ENCODE measurements at places on chromosomes 1 and 21.

DNA sequence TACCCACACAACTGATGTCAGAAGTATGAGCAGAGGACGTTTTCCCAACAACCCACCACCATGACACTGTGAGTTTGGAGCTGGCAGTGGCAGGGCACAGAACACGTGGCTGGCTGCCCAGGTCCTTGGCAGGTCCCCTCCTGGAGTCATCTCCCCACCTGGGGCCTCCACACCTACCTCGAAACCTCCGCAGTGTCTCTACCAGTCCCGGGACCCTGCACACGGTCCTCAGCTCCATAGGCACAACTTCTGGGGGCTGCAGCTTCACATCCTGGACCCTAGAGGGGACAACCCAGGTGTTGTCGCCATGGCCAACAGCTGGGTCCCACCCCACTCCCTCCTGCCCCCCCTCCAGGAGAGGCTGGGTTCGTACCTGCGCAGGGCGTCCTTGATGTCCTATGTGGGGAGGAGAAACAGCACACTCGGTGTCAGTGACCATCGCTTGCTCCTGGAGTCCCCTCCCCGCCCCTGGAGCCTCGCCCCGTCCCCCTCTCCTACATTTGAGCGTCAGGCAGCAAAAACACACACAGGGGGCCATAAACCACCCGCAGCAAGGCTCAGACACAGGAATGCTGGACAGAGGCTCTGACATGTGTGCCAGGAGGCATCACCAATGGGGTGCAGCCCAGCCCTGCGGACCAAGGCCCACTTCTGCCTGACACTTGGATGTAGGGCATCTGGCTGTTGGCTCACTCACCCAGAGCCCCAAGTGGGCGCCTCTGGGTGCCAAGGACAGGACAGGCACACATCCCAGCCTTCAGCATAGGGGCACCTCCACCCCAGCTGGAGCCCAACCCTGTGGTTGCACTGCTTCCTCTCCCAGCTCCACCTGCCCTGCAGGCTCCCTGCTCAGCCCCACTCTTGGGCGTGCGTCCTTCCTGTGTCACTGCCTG lies 9.6 kb downstream of the TRIM11 start:
- no peak for DNase-seq

- DNase-seq: no peak
These were observed 60.4 kb upstream of the BACH1 start for GRCh38 chr21:29238053-29238966.

DNA sequence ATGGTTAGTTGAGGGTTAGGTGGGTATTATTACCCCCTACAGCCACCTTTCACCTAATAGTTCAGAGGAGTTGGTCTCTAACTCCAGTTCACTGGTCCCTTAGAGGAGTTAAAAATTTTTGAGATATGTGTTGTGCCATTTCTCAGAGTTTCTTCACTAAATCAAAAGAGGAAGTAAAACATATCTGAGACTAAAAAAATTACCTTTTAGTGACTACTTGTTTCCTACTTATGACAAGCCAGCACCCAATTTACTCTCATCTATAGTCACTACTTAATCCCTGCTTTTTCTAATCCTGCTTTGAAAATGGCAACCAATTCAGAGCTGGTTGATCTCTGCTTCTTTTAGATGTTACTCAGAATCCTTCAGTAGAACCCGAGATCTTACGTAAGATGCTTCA lies 1316.8 kb upstream of the B3GALT2 start:
- no peak for DNase-seq

GRCh38 chr1:210598135-210598652 lies 269.5 kb downstream of the HHAT start:
- DNase-seq: no peak

- DNase-seq: no peak
These were observed 532.2 kb downstream of the MATN1 start for GRCh38 chr1:30191154-30191702.

DNA sequence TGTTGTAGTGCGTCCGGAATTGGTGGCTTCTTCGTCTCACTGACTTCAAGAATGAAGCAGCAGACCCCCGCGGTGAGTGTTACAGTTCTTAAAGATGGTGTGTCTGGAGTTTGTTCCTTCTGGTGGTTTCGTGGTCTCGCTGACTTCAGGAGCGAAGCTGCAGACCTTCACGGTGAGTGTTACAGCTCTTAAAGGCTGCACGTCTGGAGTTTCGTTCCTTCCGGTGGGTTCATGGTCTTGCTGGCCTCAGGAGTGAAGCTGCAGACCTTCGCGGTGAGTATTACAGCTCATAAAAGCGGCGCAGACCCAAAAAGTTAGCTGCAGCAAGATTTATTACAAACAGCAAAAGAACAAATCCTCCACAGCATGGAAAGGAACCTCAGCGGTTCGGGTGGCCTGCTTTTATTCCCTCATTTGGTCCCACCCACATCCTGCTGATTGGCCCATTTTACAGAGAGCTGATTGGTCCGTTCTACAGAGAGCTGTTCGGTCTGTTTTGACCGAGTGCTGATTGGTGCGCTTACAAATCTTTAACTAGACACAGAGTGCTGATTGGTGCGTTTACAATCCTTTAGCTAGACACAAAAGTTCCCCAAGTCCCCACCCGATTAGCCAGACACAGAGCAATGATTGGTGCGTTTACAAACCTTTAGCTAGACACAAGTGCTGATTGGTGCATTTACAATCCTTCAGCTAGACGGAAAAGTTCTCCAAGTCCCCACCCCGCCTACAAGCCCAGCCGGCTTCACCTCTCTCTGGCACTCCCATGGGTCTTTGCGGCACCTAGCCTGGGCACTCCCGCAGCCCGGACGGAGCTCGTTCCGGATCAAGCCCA lies 49.6 kb upstream of the KRTAP19-8 start:
- no peak for DNase-seq

- DNase-seq: no peak
These were observed 56.2 kb downstream of the TAS1R2 start for GRCh38 chr1:18803151-18803791.

DNA sequence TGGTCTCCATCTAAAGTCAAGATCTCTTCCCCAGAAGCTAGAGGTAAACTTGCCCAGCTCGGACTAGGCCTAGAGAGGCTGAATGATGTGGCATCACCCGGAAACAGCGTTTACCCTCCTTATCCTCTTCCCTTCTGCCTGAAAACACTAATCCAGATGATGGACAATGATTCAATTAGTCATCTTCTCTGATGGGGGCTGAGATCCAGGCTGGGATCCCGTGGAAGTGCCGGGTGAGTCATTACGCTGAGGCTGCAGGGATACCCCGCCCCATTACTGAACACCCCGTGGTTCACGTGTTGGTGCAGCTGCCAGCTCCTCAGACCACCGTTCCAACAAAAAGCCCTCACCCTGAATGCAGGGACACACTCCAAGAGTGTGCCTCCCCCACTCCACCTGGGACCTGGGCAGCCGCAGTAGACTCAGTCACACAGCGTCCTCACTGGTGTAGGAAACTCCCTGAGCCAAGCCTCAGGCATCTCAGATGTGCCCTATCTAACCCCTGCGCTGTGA lies 2.0 kb downstream of the S100A6 start:
- DNase-seq: peak; percentile 51

DNA sequence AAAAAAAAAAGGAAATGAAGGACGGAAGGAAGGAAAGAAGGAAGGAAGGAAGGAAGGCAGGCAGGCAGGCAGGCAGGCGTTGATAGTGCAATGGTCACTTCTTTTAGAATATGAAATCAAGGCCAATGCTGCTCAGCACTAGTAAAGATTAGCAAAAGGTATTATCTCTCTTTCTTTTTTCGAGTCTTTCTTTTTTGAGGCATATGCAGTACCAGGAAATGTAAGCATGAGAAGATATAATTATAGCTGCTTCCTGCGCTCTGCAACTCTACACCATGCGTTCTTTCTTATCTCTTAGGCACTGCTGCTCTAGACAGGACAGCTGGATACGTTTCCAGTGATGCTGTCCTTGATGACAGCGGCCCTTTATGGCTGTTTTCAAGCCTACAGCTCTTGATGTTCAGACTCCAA lies 1512.5 kb upstream of the B3GALT2 start:
- no peak for DNase-seq

- DNase-seq: no peak
These were observed 687 bp downstream of the PRKAB2 start for GRCh38 chr1:147171399-147172167.

DNA sequence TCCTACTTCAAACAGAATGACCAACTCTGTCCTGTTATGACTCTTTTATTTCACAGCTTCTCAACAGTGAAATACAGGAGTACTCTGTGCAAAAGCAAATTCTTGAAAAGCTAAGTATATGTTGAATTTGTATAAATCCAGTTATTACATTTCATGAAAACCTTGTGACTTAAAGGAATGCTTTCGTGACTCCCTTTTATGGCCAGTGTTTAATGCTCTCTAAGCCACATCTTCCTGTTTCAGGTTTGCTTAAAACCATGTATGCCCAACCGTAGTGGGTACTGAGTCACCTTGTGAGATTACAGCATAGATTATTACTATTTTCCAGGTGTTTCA lies 40.2 kb upstream of the KIF1B start:
- DNase-seq: no peak

DNA sequence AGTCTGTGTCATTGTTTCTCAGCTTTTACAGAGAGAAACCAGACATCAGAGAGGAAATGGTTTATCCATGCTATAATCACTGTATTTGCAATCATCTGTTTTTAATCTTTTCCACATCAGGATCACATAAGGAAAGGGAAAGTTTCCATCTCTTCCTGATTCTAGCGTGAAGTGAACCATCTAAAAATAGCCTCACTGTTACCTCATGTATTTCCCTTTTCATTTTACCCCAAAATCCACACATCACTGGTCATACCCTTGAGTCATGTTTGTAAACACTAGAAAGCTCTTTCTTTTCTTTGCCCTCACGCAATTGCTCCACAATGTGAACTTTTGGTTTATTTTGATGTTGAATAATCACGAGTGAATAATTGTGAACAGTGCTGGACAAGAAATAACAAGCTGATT lies 146.0 kb downstream of the PLA2G4A start:
- no peak for DNase-seq

GRCh38 chr1:203692565-203693470 lies 66.2 kb downstream of the ATP2B4 start:
- peak; percentile 75 for DNase-seq

Data from mucosa of descending colon (tissue), 3 donors.